ENCODE measurements at places on chromosomes 1 and 21.

DNA sequence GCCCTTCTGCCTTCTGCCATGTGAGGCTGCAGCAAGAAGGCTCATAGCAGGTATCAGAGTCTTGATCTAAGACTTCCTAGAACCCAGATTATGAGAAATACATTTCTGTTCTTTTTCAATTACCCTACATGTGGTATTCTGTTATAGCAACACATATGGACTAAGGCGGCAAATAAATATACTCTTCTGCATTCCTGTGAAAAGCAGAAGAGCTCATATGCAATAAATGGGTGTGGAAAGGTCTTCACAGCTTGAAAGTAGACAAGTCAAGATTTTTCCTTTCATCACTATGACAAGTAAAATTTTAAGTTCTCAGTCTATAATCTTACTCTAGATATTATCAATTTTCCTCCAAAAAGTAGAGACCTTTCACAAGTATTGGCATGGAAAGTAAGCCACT is 36.6 kb downstream of the TNFSF18 start:
- DNase-seq, result no peak

DNA sequence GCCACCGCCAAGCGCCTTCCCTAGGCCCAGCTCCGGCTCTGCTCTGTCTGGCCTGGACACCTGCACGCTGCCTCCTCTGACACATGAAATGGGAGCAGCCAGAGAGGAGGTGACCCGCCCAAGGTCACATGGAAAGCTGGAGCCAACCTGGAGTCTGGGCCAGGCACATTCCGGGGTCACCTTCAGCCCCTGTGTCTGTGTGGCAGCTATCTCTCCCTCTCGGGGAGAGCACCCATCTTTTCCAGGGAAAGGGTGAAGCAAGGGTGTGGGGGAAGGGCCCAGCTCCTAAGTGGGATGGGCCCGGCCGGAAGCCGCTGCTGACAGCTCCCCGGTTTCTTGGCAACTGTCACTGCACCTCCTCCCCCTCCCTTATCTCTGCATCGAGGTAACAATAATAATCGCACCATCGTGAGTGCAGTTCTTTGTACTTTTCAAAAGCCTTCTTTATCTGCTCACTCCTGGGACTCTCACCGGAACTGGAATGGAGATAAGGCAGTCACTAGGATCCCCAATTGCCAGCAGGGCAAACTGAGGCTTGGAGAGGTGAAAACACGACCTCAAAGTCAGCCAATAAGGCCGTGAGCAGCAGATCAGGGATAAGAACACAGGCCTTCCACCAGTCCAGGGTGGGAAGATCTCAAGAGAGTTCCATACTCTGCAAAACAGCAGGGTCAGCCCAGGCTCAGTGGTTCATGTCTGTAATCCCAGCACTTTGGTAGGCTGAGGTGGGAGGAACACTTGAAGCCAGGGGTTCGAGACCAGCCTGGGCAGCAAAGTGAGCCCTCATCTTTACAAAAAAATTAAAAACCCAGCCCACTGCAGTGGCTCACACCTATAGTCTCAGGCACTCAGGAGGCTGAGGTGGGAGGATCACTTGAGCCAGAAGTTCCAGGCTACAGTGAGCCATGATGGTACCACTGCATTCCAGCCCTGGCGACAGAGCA is 36.9 kb downstream of the RAP1GAP start:
- no peak for DNase-seq

GRCh38 chr1:172002725-172003345 is 161.5 kb downstream of the DNM3 start:
- no peak for DNase-seq

GRCh38 chr1:197268012-197268411 is at the start of gene CRB1:
Gene CRB1 (plus strand): TSS chr1:197268252. CDS start chr1:197268413, 161 bp downstream.
- DNase-seq, result no peak

DNA sequence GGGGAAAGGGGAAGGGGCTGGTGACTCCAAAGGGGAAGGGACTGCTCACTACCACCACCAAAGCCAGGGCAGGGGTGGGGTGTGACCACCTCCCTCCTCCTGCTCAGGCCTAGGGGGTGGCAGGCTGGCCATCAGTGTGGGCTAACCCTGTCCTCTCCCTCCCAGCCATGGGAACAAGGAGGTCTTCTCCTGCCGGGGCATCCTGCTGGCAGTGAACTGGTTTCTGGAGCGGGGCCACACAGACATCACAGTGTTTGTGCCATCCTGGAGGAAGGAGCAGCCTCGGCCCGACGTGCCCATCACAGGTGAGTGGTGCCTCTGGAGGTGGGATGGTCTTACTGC is 5.7 kb downstream of the ZC3H12A start:
- no peak for DNase-seq

- DNase-seq, result no peak
Observed at GRCh38 chr1:164561472-164561871, 2.5 kb downstream of the PBX1 start.

Data from activated T-helper 2 cell treated with anti-CD3 and anti-CD28 coated beads, Interferon-gamma antibody, Interleukin-2, Interleukin-4, amounts not matched to agents 10 μg/mL and 5 μg/mL and 100 μg/mL, durations not matched to agents 14 hours and 24 hours and 36 hours (primary cell).